ENCODE measurements at places on chromosomes 2 and 18.

DNA sequence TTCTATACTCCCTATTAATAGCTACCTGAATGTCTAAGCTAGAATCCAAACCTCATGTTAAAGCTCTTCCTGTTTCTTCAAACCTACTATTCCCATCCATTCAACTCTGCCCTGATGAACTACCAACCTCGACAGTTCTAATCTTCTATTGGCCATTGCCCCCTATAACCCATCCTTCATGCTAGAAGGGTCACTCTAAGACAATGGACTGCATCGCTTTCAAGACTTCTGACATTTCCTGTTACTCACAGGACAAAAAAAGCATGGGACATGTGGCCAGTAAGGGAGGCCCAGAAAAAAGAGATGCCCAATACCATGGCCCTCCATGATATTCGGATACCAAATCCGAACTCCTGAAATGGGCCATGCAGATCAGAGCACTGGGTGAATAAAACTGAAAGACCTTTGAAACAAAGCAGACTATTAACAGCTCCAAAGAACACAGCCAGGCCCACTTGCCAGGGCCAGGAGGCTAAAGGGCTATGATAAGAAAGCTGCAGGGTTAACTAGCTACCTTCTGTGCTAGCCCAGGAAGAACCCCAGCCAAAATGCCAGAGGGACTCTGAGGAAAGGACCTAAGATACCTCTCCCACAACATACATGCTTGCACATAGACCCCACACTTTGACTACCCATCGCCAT lies 4.5 kb downstream of the B4GALT6 start:
- no peak for DNase-seq

DNA sequence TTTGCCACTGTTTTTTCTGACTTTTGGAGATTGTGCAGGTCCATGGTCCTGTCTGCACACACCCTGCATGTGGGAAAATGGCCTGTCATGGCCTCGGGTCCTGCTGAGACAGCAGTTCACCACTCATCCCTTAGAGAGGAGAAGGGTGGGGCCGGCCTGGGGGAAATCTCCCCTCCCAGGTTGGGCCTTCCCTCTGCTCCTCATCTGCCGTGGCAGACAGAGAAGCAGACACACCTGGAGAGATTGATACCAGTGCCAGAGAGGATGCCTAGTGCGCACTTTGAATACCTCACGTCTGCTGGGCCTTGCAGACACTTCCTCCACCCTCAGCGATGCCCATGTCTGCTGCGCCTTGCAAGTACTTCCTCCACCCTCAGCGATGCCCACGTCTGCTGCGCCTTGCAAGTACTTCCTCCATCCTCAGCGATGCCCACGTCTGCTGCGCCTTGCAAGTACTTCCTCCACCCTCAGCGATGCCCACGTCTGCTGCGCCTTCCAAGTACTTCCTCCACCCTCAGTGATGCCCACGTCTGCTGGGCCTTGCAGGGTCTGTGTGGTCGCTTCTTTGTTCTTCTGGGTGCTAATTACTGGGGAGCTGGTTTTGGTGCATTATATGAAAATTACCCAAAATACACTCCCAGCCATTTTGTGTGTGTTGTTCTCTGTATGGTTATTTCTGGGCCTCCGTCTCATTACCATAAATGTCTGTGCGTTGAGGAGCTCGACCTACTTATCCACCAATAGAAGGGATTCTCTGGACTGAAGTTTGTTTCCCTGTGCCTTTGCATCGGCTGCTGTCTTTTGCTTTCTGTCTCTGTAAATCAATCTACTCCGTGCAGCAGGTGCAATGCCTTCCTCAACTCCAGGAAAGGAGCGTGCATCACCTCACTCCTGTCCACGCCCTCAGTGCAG lies 186.9 kb upstream of the PXDN start:
- no peak for DNase-seq

DNA sequence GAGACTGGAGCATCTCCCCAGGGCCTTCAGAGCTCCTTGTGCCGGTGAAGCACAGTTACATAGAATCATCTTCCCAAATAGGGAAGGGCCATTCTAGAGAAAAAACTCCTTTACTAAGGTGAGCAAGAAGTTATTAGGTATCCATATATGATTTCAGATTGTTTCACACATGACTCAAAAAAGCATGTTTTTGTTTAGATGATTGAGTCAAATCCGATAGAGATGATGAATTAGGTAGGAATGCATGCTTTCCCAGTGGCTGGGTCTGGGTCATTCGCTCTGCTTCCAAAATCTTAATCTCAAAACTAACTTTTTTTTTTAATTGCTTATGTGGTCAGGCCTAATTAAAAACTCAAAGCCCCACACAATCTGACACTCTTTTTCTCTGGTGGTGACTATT lies 3.8 kb downstream of the NT5C1B start:
- DNase-seq: no peak

- no peak for DNase-seq
Measured at GRCh38 chr2:134410006-134410405, 156.1 kb downstream of the MGAT5 start.

DNA sequence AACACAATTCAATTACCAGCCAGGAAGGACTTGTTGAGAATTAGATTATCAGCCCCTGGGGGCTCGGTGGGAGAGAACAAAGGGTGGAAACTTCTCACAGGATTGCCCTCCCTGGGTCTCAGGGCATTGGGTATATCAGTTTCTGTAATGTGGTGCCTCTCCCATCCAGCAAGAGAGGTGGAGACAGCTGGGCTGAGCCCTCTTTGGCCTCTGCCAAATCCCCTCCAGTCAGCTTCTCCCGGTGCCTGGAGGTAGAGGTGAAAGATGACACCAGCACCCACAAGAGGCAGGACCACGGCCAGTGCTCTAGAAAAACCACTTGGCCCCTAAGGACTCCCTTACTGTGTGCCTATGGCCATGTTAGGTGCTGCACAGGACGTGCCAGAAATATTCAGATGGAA lies 179.7 kb downstream of the HAUS1 start:
- DNase-seq: peak; percentile 42

- no peak for DNase-seq
Measured at GRCh38 chr2:106356291-106356690, 111.9 kb downstream of the RGPD3 start.
